ENCODE measurements at places on chromosomes 4 and X.

DNA sequence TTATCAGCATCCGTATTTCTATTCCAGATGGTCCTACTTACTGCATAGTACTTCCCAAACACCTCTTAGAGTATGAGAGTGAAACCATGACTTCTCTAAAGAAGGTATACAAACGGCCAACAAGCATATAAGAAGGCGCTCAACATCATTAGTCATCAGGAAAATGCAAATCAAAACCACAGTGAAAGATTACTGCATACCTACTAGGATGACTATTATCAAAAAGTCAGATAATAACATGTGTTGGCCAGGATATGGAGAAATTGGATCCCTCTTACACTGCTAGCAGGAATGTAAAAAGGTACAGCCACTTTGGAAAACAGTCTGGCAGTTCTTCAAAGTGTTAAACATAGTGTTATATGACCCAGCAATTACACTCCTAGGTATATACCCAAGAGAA lies 215.3 kb upstream of the CXorf66 start:
- no peak for DNase-seq

GRCh38 chr4:38902695-38903094 lies 35.1 kb downstream of the FAM114A1 start:
- peak; percentile 21 for DNase-seq

DNA sequence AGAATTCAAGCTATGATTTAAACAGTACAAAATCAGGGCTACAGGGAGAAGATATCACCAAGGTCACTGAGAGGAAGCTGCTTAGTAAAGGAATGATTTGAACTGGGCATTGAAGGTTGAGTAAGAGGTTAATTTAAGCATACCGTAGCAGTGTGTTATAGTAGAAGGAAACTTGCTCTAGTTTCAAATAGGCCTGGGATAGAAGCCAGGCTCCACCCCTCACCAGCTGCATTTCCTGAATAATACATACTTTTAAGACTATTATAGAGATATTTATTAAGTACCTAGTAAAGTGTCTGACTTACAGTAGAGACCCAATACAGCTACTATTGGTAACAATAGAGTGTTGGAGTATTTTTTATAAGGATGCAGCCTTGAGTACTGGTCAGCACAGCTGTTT lies 118.0 kb upstream of the GLRA2 start:
- no peak for DNase-seq

- DNase-seq, result no peak
Measured at GRCh38 chr4:54717694-54718093, 59.9 kb downstream of the KIT start.

DNA sequence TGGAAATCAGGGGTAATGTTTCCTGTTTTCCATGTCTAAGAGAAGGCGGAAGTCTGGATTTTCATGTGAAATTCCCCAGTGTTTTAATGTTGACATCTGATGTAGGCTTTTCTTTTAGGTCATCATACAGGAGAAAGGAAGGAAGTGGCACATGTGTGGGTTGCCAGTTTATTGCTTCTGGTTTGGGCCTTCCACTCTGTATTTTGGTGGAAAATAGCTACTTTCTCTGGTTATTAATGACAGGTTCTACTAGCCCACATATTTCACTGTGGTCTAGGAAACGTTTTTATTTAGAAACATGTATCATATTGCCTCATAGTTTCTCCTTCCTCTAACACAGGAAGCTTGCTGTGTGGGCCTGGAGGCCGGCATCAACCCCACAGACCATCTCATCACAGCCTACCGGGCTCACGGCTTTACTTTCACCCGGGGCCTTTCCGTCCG lies 7.2 kb downstream of the PDHA1 start:
- no peak for DNase-seq

DNA sequence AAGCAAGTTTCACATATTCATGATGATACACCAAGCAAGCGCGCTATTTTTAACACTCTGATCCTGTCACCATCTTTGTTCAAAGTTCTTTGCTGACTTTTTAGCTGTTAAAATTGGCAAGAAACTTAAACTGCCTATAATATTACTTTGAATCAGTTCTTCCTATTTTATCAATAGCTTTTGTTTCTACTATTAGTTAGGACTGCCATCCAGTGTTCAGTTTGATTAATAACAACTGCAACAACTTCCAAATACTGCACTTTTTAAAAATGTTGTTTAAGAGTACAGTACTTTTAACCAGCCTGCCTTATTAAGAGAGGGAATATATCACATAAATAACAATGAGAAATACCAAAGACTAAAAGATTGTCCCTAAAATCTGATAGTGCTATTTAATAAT lies 614.3 kb downstream of the FAM133A start:
- no peak for DNase-seq

DNA sequence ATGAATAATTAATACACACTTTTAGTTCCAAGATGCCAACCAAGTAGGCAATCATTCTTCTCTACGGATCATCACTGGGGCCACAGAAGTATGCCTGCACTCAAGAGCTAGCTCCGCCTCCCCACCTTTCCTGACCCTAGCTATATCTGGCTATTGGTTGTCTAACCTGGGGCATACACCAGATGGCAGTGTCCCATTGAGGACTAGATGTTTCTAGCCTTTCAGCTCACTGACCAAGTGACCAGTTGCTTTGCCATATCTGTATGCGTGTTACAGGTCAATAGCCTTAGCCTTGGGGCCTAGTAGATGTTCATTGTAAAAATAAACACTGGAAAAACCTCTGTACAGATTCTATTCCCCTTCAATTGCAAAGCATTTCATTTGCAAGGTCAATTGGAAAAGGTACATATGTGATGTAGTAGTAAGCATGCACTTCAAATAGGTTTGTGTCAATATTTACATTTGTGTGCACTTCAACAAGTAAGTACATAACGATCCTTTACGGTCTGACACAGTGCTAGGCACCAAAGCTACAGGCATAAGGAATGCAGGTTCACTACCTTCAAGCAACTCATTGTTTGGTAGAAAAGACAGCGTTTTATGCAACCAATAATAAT lies 521.7 kb downstream of the PPARGC1A start:
- DNase-seq, result no peak

DNA sequence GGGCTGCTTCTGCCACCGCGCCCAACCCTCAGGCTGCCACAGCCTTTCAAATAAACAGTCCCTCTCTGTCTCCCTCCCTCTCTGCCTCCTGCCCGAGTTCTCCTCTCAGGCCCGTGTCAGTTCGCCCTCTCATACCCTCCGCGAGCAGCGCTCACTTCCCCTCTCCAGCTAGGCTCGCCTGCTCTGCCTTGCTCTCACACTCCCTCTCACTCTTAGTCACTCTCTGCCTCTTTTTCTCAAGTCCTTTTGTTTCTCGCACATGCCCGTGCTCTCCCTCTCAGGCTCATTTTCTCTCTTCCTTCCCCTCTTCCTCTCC lies 3.2 kb downstream of the EFNB1 start:
- DNase-seq, result no peak

DNA sequence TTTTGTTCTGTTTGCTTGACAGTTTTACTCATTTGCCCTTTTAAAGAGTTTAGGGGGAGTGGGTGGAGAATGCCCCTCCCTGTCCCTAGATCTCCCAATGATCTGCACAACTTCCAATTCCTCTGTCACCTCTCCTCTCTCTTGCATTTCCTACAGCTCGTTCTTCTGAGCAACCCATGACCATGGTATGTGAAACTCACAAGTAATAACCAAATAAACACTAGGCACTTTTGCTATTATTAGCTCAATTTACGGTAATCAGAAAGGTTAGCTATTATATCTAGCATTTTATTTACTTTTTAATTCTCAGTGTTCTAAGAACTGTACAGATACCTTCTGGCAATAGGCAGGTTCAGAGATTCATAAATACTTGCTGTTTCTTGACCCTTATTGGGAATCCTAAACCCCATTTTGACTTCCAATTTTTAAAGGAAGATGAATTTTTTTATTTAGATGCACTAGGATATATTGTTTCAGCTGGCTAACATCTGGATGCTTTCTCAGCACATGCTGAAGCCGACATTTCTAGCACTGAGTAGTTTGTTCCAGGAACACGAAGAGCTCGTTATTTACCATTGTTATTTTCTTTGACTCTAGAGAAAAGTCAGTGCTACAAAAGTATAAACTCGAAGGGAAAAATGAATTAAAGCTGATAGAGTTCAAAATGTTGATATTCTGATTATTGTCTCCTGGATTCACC lies 194.7 kb upstream of the TLL1 start:
- no peak for DNase-seq

GRCh38 chr4:120481756-120482155 lies 415.1 kb upstream of the MAD2L1 start:
- no peak for DNase-seq

DNA sequence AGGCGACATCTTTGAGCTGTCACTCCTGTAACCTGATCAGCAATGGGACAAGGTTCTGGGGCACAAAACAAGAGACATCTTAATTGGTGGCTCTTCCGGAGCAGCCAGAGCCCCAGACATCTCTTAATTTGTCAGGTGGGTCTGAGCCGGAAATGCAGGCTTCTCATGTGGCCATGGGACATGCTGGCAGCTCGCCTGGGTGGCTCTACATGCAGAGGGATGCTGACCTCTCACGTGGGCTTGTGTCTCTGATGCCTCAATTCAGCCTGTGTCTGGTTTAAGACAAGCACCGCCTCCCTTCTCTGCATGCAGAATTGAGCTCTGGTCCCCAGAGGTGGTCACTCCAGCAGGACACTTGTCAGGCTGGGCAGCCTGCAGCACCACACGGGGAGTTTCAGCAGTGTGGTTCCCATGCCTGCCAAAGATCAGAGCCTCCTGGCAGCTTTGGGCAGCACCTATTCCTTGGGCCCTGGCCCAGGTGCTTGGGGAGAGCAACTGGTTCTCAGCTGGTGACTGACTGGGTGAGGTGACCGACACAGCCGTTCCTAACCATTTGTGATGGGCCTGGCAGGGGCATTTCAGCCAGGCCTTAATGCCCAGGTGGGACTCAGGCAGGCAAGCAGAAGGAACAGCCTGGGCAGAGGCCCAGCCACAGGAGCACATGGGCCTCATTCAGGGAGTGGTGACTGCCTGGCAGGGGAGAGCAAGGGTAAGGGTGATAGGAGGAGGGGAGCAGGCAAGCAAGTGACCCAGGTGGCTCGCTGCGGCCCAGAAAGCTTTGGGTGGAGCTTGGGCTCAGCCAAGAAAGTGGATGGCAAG lies 53.4 kb downstream of the HMX1 start:
- no peak for DNase-seq

DNA sequence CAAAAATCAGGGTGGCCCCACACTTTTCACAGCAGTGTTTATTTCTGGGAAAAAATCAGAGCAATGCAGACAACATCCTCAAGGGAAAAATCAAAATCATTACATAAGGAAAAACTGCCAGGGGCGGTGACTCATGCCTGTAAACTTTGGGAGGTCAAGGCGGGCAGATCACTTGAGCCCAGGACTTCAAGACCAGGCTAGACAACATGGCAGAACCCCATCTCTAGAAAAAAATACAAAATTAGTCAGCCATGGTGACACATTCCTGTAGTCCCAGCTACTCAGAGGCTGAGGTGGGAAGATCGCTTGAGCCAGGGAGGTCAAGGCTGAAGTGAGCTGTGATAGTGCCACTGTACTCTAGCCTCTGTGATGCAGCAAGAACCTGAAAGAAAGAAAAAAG lies 102.8 kb downstream of the NAF1 start:
- DNase-seq, result no peak

DNA sequence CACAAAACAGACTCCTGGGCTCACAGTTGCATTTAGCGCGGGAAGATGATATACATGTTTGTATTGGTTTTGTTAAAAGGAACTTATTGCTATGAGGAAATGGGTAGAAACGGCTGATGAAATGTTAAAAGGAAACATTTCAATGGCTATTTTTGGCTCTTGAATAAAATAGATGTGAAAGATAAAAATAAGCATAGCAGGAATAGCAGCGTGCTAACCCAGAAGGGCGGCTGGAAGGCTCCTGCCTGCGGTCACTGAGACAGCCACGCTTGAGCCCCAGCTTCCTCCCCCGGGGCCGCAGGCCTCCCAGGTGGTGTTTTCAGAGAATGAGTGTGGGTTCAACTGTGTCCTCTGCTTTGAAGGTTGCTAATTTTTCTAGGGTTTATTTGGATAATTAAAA lies 35.0 kb upstream of the CLCN4 start:
- DNase-seq, result no peak

- no peak for DNase-seq
Measured at GRCh38 chr4:33649471-33649870, 2594.8 kb downstream of the ARAP2 start.

DNA sequence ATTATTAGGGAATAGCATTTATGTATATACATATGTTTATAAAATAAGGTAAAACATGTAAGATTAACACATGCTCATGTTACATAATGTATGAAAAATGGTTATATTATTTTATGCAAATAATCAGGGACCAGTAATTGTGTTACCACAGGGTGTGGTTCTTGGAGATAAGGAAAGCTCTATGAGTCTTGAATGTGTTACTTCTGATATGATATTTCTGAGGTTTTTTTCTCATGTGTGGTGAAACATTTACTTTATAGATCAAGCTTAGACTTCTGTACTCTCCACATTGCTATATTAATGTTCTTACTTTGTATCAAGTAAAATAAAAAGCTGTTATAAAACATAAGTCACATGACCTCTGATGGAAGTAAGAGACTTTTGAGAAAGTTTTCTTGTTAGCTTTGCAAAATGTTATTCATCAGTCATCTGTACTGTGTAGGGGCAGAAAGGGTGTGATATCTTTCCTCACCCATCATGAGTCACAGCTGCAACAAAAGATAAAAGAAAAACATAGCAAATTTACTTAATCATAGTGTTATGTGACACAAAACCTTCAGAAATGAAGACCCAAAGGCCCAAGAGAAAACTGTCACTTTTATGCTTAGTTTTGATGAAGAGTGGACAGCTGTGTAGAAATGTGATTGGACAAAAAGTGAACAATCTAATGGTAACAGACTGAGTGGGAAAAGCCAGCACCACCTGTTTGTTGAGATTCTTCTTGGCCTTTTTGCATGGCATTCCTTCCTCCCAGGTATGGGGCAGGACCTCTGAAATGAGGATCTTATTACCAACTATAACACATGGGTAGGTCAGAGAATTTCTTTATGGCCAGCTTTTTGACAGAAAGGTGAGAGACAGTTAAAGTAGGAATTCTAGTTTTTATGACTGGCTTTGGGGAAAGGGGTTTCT lies 632.3 kb downstream of the PDHA2 start:
- DNase-seq, result no peak

DNA sequence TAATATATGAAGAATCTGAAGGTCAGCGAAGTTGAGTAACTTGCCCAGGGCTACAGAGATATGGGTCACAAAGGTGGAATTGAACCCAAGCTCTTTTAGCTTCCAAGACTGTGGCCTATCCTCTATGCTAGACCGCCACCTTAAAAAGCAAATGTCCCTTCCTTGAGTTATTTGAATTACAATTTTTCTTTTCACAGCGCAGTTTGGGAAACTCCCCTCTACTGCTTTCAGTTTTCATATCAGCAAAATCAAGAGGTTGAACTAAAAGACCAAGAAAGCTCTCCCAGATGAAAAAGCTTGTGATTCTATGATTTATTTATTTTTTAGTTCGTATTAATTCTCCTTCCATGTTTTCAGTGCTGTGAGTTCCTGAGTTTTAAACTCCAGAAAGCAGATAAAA lies 174.5 kb upstream of the C1QTNF7 start:
- no peak for DNase-seq

GRCh38 chr4:6692806-6693205 lies 872 bp upstream of the S100P start:
- DNase-seq, result no peak

All from NCI-H748 treated with DMSO at 0.1 percent for 48 hours (cell line).